Choroid plexus epithelial cell (primary cell): ENCODE measurements at places on chromosomes 3 and 15.

GRCh38 chr15:74621546-74621920 is 5.9 kb downstream of the CLK3 start:
- no peak for DNase-seq

- DNase-seq, result no peak
Measured at GRCh38 chr15:38904298-38904697, 339.7 kb upstream of the RASGRP1 start.

DNA sequence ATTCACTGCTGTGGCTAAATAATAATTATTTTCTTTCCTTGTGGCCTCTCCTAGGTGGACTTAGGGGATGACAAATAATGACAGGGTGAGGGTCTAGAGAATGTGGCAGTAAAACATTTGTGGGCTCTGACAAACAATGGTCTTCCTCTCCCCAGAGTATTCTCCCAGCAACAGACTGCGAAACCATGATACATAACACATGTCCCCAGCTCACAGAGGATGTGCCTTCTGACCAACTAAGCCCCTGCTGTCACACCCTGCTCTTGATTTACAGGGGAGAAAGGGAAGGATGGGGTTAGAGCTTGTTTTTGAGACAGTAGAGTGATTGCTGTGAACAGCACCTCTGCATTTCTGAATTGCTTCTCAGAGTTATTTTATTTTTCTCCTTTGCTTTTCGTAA is 116.6 kb upstream of the CTDSPL start:
- no peak for DNase-seq

- no peak for DNase-seq
Measured at GRCh38 chr15:91538782-91539181, 314.7 kb upstream of the SLCO3A1 start.

DNA sequence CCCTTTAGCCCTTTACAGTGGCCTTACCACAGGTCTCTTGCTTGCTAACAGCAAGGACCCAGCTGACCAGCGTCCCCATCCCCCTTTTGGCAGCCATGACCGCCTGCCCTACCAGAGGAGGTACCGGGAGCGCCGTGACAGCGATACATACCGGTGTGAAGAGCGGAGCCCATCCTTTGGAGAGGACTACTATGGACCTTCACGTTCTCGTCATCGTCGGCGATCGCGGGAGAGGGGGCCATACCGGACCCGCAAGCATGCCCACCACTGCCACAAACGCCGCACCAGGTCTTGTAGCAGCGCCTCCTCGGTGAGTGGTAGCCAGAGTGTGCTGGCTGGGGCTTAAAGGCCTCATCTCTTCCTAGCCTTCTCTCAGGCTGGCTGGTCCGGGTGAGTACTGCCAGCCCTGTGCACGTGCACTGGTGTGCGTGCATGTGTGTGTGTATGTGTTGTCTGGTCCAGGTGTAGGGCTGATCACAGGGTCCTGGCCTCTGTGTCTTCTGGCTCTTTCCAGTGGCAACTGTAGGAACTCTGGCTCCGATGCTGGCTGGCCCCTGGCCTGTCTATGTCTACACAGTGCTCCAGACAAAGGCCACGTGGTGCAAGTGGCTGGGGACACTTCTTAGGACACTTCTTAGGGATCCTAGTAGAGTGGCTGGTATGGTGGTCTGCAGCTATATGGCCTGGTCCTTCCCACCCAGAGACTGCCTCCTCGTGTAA is 4.4 kb downstream of the CLK3 start:
- DNase-seq, result no peak

GRCh38 chr15:41842229-41842628 is 3.6 kb downstream of the PLA2G4B start:
- no peak for DNase-seq

DNA sequence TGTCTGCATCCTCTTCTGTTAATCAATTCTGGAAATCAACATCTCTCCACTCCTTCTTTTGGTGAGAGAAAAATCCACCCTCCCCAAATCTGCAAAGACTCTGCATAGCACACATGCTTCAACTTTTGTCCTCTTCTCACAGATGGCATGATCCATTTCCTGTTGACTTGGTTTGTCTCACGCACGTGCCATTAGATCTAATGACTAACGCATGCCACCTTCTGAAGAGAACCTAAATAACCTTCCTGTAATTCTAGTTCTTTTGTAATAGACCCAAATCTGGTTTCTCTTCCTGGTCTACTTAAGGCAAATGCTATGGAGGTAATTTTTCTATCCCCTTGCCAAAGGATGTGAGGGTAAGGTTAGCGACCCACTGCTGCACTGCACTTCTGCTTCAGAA is 51.0 kb upstream of the ATOSA start:
- DNase-seq, result peak; percentile 56

DNA sequence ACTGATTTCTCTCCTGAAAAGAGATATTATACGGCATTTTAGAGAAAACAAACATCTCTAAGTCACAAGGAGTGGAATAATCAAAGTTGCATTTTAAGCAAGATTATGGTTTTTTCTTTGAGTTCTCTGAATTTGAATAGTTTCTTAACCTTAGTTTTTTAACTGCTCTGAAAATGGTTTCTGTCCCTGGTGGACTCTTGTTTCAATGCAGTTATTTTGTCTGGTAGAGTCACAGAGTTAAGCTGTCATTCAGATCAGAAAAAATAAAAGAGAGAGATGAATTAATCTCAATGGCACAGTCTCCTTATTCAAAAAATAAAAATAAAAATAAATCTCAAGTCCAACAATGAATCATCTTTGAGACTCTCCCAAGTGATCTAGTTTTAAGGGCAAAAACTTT is 19.0 kb downstream of the AGTR1 start:
- DNase-seq, result peak; percentile 16

GRCh38 chr3:45567730-45568172 is 26.8 kb upstream of the LIMD1 start:
- DNase-seq, result no peak

GRCh38 chr3:126056088-126056487 is 27.8 kb downstream of the SLC41A3 start:
- no peak for DNase-seq

- no peak for DNase-seq
Measured at GRCh38 chr3:7764115-7764514, 737.5 kb upstream of the LMCD1 start.

GRCh38 chr3:54520060-54520459 is 397.7 kb downstream of the CACNA2D3 start:
- DNase-seq, result no peak

GRCh38 chr15:29952225-29952624 is 130.0 kb upstream of the TJP1 start:
- DNase-seq, result peak; percentile 41

GRCh38 chr15:98938105-98938417 is 69.5 kb downstream of the PGPEP1L start:
- no peak for DNase-seq

DNA sequence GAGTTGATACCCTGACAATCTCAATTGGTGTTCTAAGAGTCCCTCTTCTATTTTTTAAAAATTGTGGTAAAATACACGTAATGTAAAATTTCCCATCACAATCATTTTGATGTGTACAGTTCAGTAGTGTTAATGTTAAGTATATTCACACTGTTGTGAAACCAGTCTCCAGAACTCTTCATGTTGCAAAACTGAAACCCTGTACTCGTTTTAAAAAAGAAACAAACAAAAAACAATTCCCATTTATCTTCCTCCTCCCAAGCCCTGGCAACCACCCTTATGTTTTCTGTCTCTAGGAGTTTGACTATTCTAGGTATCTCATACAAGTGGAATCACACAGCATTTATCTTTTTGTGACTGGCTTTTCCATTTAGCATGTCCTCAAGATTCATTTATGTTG is 28.7 kb upstream of the ALPK3 start:
- peak; percentile 28 for DNase-seq

DNA sequence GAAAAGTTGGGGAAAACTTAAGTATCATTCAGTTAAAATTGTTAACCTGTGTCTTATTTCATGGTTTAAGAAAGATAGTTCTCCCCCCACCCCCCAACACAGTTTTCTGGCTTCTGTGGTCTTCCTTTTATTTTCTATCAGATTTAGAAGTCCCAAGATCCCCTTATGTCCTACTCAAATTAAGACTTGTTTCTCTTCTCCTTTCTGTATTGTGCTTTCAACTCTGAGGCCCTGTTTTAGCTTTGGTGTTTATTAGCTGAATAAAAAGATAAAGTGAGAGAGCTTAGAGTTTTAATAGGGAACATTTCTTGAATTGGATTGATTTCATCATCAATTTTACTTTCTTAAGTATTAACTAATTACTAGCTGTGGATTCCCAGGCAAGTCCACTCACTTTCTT is 62.6 kb downstream of the AKAP13 start:
- DNase-seq, result no peak

DNA sequence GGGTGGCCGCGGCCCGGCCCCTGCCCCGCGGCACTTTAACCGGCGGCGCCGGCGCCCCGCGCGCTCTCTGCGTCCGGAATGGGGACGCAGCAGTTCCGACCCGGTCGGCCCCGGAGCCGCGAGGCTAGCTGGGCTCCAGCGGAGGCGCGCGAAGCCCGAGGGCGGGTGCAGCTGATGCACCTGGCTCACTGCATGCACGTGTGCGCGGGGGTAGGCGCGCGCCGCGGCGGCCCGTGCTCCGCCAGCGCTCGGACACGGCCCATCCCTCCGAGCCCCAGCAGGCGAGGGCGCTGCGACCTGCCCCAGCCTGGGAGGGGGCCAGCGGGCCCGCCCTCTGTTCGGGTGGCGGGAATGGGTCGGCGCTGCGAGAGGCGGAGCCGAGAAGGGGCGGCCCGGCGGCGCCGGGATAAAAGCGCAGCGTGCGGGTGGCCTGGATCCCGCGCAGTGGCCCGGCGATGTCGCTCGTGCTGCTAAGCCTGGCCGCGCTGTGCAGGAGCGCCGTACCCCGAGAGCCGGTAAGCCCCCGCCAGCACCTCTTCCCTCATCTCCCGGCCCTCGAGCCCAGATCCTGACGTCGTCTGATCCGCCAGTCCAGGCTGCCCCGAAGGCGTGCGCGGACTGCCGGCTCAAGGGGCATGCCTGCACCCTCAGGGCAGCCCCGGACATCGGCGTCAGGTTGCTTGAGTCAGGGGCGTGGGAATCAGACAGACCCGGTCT is at the start of the genes CHDH and IL17RB:
Gene CHDH (minus strand): TSS at position 286 of the 717 bp plus-strand sequence. CDS start 22,411 bp downstream, outside the sequence.
Gene IL17RB (plus strand): TSS at position 435 of the 717 bp plus-strand sequence. CDS start 21 bp downstream, at position 456.
- no peak for DNase-seq

- DNase-seq, result no peak
Measured at GRCh38 chr3:189833996-189834395, 202.8 kb downstream of the TP63 start.

- DNase-seq, result no peak
Measured at GRCh38 chr15:69226023-69226355, 65.6 kb downstream of the GLCE start.

DNA sequence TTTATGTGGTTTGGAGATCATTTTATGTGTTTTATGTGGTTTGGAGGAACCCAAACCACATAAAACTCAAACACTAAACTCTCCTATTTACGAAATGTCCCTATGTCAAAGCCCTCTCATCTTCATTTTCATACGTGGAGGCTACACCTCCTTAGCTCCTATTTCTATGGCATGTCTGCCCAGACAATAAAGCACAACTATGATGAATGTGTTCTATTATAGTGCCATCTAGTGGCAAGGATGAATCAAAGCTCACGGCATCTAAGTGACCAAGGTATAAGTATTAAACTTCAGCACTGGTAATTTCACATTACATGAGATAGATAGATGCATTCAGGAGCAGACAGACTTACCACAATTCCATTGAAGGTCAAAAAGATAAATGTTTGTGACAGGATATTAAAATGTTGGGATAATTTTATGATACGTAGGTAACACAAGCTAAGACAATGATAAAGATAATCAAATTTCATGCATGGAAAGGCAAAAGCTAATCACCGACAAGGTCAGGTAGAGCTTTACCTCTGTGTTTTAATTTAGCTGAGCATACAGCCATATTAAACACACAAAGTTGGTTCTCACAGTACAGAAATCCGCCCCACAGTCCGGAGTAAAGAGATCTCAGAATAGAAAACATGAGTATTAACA is 130.6 kb upstream of the FHIT start:
- peak; percentile 52 for DNase-seq

DNA sequence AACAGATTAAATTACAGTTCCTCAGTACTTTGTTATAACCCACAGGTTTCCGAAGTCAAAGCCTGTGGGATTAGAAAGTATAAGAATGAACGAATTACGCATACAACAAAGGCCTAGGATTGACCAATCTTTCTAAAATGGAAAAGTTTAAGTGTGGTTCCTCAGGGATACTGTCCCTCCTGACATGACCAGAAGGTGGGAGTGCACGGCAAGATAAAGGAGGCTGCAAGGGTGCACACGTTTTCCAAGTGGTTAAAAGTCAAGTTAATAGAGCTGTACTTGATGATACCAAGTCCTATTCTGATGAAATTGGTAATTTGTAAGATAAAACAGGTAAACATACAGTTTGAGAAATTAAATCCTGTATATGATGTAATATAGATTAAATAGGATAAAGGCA is 96.2 kb downstream of the ALDH1A2 start:
- DNase-seq, result peak; percentile 62

DNA sequence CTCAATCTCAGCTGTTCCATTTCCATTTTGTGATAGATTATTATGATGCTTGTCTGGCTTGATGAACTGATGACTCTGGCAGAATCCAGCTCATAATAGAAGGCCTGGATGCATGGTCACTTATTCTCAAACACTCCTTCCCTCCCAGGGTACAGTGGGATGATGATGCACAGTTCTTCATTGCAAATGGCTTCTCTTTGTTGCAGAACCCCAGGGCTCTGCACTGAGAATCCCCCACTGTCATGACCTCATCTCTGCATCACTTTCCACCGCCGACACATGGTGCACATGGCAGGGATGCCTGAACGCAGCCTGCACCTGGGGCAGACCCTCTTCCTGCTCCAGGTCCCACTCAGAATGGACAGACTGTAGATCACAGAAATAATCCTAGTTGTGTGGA is 515.6 kb upstream of the NR2F2 start:
- no peak for DNase-seq

- no peak for DNase-seq
Measured at GRCh38 chr3:137760341-137761098, 3.6 kb upstream of the SOX14 start.

DNA sequence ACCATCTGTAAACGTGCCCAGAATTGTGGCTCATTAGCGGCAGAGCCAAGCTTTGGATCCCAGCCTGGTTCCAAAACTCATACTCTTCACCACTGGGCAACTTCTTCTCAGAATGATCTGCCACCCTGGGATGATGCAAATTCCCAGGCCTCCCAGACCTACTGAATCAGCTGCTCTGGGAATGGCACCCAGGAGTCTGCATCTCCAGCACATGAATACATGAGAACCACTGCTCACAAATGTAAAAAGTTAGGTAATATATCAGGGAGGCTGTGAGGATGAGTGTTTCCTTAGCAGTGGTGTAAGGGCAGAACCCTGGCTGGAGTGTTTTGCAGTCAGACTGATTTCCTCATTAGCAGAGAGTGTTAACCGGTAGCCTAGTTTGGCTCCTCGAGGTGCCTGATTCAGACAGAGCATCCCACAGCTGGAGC is 94.2 kb downstream of the LIPC start:
- DNase-seq, result no peak

DNA sequence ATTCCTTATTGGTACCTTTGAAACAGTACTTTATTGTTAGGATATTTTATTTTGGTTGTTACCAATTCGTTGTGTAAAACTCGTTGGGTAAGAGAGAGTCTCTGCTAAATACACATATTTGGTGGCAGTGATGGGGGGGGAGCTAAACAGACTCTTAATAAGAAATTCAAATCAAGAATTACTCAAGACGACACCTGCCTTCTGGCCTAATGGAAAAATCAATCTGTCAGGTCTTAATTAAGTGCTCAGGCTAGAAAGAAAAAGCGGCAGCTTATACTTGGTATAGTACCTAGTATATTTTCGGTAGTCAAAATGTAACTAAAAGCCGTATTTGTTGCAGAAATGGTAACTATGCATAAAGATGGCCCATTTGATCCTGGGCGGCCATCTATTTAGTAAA is 18.2 kb downstream of the FOXP1 start:
- no peak for DNase-seq
